ENCODE measurements at places on chromosomes 13 and 19. TPM values are rescaled to one million over a fixed set of nuclear protein-coding genes. Genes with fewer than 3 reads are reported as not detected.

Gene CKM
- not detected for total RNA-seq

Gene SH2D3A
- total RNA-seq = 8.5 TPM

Gene ZNF547
- total RNA-seq = 0.65 TPM

Gene OSCAR
- total RNA-seq = 1.5 TPM

Gene SIGLEC9
- total RNA-seq = not detected

Gene DPF1
- 0.63 TPM for total RNA-seq

Gene ZNF442
- 0.25 TPM for total RNA-seq
